Dermis blood vessel endothelial cell (primary cell): ENCODE measurements at places on chromosomes 16 and 17.
A peak's percentile ranks its signal among the peaks of the same experiment; 100 is the strongest.

- DNase-seq: no peak
Observed at GRCh38 chr16:35533683-35534082, 2074.3 kb downstream of the TP53TG3F start.

DNA sequence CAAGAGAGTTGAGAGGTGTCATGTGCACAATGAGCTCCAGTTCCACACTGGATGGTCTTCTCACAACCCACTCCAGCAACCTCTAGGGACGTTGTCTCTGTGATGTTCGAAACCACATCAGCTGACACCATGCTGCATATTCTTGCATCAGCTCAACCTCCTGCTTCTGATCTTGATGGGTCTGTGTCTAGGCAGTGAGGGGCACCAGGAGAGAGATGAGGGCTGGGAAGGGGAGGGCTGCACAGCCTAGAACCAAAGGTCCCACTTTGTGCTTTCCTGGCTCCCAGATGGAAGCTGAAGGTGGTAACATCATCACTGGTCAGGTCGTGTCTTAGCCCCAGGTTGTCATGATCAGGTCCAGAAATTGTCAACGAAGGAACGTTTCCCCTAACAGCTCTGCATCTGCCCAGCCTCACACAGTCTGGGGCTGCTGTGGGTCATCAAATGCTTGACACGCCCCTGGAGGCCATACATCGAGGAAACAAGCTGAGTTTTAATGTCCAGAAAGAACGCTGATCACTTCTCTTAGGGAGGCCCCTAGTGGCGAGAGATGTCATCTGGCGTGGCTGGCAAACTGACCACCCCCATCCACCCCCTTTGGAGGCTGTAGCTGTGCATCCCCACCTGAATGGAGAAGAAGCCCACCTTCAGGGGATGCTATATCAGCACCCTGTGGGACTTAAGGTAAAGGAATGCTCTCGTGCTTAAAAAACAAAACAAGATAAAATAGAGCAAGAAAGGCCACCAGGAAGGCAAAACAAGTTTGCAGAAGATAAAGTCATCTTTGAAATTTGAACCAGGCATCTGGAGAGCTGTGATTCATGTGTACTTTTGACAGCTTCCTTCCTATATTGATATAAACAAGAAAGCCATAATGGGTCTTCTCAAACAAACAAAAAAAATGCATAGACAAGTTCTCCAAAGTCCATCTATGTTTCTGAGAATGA is 58.3 kb downstream of the WIPI1 start:
- peak; percentile 91 for DNase-seq

DNA sequence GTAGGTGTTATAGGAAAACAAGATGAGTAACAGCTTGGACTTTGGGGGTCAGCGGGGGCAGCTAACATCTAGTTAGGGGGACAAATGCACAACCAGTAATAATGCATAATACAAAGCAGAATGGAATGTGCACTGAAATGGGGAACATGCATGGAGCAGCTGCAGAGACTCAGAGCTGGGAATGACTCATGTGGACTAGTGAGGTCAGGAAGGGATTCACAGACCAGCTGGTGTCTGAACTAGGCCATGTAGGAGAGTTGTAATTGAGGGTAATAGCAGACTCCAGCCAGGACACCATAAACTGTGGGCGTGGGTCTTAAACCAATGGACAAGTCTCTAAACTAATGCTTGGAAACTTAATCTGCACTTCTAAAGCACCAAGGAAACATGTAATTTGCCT is 176.8 kb upstream of the ASIC2 start:
- peak; percentile 2 for DNase-seq

DNA sequence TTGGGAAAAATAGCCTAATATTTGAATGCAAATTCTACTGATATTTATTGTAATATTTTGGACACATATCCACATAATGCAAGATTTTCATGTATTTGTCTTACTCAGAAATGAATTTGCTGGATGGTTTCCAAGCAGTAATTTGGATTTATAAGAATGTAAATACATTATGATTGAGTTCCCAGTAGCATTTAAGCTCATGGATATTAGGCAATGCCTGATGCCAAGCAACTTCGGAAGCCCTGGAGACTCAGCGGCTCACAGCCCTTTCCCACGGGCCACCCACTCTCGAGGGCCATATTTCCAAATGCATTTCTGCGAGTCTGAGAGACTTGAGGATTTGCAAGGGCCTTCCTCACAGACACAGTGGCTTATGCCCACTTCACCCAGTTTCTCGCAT is 62.1 kb upstream of the MYOCD start:
- DNase-seq: no peak

DNA sequence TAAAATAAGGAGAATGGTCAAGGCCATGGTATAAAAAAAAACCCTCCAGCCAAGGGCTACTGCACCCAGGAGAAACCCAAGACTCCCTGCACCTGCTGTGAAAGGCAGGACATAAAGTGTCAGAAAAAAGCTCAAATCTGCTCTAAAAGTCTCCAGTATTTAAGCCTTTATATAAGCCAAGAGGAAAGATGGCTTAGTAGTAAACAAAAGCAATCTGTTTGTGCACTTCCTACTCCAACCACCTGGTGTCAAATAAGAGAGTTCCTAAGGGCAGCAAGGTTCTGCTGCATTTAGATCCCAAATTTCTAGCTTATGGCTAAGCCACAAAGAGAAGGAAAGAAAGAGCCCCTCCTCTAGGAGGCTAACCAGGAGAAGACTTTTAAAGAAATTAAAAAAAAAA is 20.6 kb downstream of the ACSM1 start:
- DNase-seq: no peak

- peak; percentile 48 for DNase-seq
Observed at GRCh38 chr17:77436058-77436442, 295.3 kb downstream of the SEC14L1 start.

GRCh38 chr17:67779098-67779672 is 46.1 kb upstream of the BPTF start:
- DNase-seq: peak; percentile 55

DNA sequence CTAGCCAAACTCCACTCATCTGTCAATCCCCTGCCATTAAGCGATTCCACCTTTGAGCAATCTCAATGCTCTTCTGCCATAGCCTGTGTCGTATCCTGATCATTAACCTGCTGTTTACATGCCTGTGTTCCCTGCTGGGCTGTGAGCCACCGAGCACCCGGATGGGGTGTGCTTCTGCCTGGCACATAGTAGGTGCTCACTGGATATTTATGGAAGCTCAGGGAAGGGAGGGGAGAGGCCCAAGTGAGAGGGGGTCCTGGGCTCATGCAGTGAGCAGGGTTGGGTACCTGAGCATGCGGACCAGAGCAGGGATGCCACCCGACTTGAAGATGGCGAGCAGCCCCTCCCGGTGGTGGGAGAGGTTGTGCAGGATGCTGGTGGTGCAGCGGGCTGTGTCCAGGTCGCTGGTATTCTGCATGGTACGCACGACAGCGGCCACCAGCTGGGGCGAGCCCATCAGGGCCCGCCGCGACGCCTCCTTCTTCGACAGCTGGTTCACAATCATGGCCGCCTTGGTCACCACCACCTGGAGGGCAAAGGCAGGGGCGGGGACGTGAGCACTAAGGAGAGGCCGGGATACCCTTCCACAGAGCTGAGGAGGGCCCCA is 17.7 kb downstream of the JUP start:
- DNase-seq: no peak

DNA sequence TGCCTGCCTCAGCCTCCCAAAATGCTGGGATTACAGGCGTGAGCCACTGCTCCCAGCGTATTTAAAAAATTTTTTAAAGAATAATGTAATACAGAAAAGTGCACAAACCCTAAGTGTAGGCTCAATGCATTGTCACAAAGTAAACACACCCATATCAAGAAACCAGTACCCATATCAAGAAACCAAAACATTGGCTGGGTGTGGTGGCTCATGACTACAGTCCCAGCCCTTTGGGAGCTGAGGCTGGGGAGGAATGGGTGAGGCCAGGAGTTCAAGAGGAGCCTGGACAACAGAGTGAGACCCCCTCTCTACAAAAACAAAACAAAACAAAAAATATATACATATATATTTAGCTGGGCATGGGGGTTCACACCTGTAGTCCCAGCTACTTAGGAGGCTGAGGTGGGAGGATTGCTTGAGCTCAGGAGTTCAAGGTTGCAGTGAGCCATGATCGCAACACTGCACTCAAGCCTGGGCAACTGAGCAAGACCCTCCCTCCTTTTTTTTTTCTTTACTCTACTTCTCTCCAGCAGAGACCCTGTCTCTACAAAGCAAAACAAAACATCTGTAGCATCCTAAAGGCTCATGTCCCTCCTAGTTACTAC is 9.3 kb upstream of the PRR14 start:
- no peak for DNase-seq

DNA sequence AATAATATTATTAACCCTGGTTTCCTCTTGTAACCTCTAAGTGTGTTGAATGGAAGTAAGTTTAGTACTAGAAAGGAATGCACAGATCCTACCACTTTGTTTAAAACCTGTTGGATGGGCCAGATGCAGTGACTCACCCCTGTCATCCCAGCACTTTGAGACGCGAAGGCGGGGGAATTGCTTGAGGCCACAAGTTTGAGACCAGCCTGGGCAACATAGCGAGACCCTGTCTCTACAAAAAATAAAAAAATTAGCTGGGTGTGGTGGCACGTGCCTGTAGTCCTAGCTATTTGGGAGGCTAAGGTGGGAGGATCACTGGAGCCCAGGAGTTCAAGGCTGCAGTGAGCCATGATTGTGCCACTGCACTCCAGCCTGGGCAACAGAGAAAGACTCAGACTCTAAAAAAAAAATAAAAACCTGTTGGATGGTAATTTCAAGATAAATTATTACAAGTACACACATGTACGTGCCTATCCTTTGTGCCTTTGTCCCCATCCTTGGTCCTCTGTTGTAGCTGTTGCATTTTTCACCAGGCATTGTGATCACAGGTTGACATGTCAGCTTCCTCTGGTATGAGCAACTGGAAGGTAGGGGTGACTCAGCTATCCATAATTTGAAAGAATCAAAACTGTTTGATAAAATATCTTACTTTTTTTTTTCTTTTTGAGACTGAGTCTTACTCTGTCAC is 30.7 kb upstream of the METTL9 start:
- DNase-seq: no peak

DNA sequence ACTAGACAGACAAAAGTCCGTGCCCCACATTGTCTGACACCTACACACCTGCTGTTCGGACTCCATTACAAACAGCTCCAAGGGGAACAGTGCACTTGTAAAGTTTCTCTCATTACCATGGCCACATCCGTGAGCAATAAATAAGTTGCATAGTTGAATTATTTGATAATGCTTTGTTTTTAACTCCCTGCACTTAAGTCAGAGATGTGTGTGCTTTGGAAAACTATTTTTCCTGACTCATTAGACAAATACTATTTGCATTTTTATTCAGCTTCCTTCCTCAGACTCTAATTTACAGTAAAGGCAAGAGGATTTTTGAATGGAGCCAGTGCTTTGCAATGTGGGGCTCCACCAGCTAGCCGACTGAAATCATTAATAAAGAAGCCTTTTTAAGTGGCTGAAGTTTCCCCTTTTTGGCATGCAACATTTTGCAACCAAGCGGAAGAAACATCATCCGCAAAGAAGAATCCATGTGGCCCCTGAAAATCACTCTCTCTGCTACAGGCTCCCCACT is 6.5 kb upstream of the CCL2 start:
- peak; percentile 92 for DNase-seq

DNA sequence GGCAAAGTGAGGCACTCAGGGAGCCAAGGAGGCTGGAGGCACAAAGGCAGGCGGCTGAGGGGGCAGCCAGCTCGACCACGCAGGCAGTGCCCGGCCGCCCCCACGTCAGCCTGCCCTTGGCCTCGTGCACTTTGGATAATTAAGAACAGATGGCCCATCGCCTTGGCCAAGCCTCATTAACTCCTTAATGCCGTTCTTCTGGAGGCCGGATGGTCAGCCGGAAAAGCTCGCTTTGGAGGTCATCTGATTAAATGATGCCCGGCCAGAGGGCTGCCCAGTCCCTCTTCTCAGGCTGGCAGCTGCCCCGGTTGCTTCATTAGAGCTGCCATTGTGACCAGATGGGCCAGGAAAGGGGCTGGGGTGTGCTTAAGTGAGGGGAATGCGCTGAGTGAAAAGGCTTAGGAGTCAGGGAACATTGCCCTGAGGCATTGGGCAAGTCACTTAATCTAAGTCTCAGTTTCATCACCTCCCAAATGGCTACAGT is 364.0 kb downstream of the NPIPA8 start:
- no peak for DNase-seq

DNA sequence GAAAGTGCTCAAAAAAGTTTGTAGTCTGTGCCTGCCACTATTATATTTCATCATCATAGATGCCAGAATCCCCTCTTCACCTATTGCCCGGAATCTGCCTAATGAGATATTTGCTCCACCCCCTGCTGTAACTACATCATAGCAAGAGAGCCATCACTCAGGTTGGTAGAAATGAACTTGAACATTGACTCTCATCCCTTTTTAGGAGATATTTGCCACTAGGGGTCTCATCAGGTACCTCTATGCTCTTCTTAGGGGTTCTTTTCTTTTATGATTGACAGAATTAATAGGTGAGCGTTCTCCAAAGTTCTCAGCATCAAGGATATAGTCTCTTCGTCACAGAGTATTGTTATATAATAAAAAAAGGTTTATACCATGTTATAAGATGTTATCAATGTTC is 20.0 kb downstream of the ANKS4B start:
- DNase-seq: no peak

- no peak for DNase-seq
Observed at GRCh38 chr17:9802294-9802693, 10.9 kb upstream of the DHRS7C start.

GRCh38 chr17:64326420-64327054 is 63.5 kb upstream of the TEX2 start:
- DNase-seq: peak; percentile 71
